ENCODE measurements at places on chromosomes 5 and 9. TPM values are rescaled to one million over a fixed set of nuclear protein-coding genes. Genes with fewer than 3 reads are reported as not detected.

Gene APBA1
- total RNA-seq: 0.07 TPM

- no peak for DNase-seq
Measured at GRCh38 chr5:40405996-40406740, 273.5 kb upstream of the PTGER4 start.

DNA sequence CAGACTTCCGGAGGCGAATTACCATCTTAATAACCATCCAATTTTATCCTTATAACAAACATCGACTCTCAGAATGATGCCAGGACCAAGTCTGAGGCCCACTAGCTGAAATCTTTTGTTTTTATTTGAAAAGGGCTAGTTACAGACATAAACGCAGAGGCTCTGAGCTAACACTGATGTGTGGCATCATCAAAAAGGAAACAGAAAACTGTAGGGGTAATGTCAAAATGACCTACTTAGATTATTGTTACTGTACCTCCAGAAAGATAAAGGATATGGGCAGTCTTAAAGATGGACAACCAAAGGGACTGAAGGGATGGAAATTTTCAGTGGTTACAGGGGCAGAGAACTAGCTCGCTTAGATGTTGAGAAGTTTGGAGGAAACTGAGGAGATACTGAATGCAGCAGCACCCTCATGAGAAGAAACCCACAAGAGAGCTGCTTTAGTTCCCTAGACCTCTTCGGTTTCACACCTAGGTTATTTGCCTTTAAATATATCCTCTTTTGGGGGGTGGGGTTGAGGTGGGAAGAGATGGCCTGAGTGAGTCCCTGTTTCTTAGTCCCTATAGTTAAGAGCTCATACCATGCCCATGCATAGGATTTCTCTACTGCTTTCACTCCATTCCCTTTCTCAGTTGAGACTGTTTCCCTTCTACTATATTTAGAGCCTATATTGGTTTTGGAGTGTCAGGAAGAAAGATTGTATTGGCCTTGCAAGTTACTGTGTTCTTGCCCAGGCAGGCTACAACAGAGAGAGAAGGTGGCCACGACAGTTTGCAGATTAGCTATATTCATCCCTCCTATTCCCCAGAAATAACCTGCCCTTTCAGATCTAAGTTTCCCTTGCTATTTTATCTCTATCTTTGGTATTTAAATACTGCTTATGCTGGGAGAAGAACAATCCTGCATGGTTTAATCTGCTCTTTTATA is 320.4 kb upstream of the EFNA5 start:
- DNase-seq: no peak

DNA sequence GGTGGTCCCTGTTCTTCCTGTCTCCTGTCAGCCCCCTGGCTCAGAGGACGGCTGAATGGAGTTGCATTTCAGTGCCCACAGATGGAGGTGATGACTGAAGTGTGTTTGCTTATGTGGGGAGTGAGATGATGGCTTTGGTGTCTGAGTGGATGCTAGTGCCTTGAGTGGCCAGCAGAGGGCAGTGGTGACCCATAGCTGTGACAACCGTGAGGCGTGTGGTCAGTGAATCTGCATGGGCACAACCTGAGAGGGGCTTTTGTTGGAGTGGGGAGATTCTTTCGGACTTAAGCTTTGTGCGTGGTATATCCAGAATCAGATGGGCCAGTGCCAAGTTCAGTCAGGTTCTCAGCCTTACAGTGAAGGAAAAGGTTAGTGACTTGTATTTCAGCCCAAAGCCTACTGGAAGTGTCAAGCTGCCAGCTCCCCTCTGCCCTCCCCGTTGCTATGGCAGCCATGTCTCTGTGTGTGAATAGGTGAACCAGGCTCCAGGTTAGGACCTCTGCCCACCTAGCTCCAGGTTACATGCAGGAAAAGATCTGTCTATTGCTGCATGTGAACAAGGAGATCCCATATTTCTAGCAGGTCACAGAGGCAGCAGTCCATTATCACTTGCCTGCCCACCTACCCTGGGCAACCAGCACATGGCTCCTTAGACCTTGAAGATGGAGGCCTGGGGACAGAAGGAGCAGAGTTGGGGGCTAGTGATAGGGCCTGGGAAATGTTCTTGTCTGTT is 14.7 kb upstream of the CXXC5 start:
- peak; percentile 83 for DNase-seq

Data from MCF 10A (cell line).